PC-9 (cell line): ENCODE measurements at places on chromosomes 6 and 20.
A peak's percentile ranks its signal among the peaks of the same experiment; 100 is the strongest.

- DNase-seq = no peak
Observed at GRCh38 chr6:63928613-63929012, 293.0 kb downstream of the PHF3 start.

DNA sequence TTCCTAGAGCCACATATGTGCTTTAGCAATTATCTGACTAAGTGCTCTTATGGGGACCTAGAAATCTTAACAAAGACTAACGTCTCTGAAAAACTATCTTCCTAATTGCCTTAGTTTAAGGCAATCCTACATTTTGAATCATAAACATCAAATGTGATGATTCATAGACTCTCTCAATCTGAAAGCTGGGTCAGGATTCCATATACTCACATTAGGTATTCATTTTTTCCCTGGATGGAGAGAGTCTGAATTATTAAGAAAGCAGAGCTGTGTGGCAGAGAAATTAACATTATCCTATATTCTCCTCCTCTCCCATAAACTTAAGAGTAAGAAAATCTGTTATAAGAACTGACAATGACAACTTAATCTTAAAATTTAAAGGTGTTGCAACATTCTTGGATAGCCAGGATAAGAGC lies 1.6 kb upstream of the PRL start:
- no peak for DNase-seq

DNA sequence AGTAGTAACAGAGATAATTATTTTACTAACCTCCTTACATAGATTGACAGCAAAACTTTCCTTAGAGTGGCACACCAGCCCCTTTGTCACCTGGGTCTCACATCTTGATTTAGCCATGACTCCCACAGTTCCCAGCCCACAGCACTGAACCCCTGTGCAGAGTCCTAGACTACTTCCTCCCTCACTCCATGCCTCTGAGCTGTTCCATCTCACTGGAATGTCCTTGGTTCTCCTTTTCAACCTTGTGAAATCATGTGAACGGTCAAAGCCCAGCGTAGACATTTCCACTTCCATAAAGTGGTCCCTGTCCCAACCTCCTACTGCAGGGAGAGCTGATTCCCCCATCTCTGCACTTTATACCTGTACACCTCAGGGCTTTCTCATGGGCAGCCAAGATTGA lies 19.7 kb downstream of the CGA start:
- DNase-seq = no peak

DNA sequence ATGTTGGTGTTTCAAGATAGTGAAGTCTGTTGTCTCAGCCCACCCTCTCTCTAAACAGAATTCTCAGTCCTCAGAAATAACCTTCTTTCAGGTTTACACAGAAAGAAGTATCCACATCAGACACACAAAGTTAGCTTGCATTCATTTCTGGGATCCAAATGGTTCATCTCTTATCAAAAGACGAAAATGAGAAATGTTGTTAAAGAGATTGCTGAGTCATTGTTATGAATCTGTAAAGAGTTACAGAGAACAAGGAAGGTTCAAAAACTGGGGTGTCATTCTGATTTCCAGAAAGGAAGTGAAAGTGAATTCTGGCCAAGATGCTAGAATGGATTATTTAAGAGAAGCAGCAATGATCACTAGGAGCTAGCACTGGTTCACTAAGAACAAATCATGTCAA lies 90.5 kb upstream of the ATXN1 start:
- DNase-seq = no peak

DNA sequence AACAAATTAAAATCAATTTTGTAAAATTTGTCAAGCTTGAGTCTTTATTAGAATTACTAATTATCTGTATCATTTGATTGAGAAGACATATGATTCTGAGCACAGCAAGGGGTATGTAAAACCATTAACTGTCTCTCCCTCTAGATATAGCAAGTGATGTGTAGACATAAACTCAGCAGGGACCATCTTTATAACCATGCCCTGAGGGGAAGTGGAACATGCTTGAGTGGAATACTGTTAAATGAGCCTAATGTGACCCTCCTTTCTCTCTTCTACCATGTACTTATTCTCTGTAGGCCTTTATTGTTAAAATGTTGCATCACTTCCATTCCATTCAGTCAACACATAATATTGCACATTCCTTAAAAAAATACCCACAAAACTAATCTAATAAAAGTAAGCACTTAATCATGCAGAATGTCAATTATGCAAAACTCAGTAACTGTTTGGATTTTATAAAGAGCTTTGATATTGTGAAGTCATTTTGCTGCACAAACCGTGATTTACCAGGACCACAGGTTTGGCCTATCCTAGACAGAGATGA lies 896.6 kb upstream of the MANEA start:
- DNase-seq = no peak

DNA sequence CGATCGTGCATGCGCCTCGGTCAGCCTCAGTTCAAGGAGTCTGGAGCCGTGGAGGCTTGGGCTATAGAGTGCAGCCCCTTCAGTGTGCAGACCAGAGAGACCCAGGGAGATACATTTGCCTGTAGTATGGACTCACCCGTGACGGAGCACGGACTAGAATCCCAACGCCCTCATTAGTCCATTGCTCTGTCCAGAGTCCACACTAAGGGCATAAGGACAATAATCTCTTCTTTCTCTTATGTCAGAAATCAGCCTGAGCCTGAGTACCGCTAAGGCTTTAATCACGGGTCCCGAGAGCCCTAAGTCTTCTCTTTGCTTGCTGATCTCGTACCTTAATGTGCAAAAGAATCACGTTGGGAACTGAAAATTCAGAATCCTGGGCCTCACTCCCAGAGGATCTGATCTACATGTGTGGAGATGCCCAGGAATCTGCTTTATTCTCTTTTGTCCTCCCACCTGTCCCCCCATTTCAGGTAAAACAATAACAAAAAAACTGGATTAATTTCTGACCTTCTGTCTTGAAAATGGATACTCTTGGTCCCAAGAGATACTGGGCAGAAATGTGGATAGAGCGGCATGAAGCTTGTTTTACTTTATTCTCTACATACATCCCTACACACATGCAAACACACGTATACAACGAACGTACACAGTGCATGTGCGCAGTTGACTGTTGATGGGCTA lies 671 bp downstream of the BPHL start:
- DNase-seq = no peak

GRCh38 chr6:13099771-13100170 lies 228.6 kb downstream of the TBC1D7 start:
- DNase-seq = no peak

DNA sequence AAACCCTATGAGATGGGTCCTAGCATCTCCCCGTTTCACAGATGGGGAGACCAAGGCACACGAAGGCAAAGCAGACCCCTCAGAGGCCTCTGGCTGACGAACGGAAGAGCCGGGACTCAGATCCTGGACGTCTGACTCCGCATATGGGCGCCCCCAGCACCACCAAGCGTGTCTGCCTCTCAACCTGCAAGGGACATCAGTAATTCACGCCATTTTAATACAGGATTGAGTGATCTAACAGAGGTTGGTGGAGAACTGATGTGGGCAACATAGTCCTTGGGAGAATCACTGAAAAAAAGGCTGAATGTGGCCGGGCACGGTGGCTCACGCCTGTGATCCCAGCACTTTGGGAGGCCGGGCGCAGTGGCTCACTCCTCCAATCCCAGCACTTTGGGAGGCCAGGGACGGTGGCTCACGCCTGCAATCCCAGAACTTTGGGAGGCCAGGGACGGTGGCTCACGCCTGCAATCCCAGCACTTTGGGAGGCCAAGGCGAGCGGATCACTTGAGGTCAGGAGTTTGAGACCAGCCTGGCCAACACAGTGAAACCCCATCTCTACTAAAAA lies 206.6 kb downstream of the DLL1 start:
- DNase-seq = no peak

DNA sequence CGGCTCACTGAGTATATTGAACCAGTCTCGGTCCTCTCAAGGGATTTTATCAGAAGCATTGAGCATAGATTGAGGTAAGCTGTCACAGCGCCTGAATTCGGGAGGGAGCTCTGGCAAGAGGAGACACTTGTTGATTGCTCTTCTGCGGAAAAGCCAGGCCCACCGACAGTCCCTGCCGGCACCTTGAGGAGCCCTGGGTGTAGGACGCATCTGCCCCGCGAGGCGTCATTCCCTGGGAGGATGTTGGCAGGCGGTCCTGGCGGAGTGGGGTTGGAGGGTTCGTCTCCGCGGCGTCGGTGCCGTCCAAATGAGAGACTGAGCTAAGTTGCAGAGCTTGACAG lies 843 bp downstream of the FBXO9 start:
- DNase-seq = peak; percentile 29

- DNase-seq = no peak
Observed at GRCh38 chr20:24745206-24745605, 203.9 kb upstream of the CST7 start.

DNA sequence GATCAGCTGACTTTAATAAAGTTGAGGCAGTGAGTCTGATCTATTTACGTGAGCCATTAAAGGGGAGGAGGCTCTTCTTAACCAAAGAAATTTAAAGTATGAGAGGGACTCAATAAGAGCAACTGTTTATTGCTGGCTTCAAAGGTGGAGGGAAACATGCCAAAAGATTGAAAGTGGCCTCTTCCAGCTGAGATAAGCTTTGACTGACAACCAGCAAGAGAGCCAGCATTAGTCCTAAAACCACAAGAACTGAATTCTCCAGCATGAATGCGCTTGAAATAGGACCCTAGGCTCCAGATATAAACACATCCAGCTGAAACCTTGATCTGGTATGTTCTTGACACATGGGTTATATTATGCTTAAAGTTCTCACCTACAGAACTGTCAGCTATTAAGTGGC lies 123.1 kb upstream of the GJE1 start:
- DNase-seq = no peak

GRCh38 chr6:170114956-170115855 lies 175.7 kb downstream of the DLL1 start:
- DNase-seq = no peak

- no peak for DNase-seq
Observed at GRCh38 chr20:37729909-37730308, 36.1 kb downstream of the CTNNBL1 start.

- no peak for DNase-seq
Observed at GRCh38 chr20:1700990-1701389, 43.4 kb upstream of the SIRPG start.

GRCh38 chr6:95576218-95576997 lies 927 bp upstream of the MANEA start:
- no peak for DNase-seq

DNA sequence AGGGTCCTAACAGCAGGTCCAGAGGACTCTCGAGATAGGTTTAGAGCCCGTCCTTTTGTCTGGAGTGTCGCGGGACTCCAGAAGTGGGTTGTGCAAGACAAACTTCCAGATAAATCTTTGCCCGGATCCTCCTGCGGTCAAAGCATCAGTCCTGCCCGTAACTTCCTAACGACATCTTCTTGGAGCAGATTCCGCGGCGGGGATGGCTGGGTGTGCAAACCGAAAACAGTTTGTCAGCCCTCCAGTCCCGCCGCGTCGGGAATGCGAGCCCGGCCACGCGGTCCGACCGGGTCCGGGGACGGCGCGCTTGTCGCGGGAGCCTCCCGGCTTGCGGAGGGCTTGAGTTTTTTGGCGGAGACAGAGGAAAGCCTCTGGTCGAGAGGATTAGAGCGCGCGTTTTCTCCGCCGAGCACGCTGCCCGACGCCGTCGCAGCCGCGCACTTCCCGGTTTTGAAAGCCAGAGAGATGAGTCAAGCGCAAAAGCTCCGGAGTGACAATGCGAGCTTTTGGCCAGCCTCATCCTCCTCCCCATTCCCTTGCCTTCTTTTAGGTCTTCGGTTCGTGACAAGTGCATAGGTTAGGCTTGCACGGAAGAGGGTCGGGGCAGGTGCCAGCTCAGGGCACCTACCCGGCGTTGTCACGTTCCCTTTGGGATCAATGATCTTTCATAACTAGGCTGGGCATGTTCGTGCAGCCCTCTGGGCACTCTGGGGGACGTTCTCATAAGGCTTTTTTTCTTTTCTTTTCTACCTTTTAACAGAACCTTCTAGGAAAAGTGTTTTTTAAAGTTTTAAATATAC lies 91.3 kb upstream of the PRDM1 start:
- no peak for DNase-seq

GRCh38 chr20:1842281-1842680 lies 52.9 kb upstream of the SIRPA start:
- DNase-seq = no peak

GRCh38 chr20:64101731-64102621 lies 5.4 kb downstream of the NPBWR2 start:
- DNase-seq = peak; percentile 60

DNA sequence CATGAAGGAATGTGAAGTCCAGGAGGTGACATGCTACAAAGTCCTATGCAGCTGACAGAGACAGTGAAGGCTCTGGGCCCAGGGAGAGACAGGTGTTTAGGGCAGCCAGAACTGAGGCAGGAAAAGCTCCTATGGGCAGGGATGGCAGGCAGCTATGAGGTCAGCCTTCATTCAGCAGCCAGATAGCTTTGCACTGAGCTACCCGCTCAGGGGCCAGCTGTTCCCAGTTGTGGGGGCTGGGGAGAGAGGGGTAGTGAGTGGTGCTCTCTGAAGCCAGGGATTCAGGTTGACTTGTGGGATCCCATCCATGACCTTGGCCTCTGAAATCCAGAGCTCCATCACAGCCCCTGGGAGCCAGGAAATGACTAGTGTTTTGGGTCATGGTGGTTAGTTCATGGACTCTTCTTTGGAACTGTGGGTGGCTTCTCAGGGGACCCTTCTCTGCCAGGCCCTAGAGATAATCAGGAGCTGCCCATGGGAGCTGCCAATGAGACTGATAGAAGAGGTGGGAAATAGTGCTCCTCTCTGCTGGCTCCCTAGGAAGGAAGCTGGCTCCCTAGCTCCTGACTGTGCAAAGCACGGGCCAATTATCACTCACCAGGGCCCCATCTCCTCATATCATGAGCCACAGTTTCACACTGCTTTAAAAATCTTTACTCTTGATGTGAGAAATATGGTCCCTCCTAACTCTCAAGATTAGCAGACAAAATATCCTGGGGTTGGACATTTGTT lies 127.7 kb downstream of the VEGFA start:
- DNase-seq = no peak

GRCh38 chr6:149064660-149065015 lies 252.9 kb upstream of the TAB2 start:
- DNase-seq = no peak

DNA sequence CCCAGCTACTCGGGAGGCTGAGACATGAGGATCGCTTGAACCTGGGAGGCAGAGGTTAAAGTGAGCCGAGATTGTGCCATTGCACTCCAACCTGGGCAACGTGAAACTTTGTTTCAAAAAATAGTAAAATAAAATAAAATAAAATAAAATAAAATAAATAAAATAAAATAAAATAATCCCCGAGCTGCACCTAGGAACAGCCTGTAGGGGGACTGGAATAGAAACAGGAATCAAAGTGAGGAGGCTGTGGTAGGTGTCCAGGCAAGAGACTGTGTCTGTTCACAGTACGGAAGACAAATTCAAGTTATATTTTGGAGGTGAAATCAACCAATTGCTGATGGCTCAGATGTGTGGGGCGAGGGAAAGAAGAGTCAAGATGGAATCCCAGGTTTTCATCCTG lies 86.2 kb downstream of the KCNB1 start:
- no peak for DNase-seq

- DNase-seq = no peak
Observed at GRCh38 chr6:90347411-90347851, 50.8 kb upstream of the BACH2 start.
